ENCODE measurements at places on chromosomes 11 and 22.

DNA sequence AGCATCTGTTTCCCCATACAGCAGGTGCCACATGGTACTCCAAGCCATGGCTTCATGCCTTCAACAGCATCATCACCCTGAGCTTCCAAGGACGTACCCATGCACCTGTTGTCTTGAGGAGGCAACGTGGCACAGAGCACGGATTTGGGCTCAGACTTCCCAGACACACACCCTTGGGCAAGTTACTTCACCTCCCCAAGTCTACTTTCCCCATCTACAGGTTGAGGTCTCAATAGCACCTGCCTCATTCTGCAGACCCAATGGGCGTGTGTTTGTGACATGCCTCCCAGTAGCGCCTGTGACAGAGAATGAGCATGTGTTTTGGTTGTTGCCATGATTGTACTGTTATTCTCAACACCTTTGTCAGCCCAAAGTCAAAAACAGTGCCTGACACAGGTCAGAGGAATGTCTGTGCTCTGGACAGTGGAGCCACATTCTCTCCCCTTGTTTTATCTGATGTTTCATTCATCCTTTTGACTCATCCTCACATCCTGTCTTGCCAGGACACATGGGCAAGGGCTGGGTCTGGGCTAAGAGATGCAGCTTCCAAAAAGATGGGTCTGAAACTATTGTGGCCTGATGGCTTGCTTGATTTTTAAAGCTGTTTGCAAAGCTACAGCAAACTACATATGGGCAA, 53.4 kb upstream of the CCND1 start:
- no peak for DNase-seq

- no peak for DNase-seq
Observed at GRCh38 chr22:27157666-27158370, 500.4 kb downstream of the MIAT start.

DNA sequence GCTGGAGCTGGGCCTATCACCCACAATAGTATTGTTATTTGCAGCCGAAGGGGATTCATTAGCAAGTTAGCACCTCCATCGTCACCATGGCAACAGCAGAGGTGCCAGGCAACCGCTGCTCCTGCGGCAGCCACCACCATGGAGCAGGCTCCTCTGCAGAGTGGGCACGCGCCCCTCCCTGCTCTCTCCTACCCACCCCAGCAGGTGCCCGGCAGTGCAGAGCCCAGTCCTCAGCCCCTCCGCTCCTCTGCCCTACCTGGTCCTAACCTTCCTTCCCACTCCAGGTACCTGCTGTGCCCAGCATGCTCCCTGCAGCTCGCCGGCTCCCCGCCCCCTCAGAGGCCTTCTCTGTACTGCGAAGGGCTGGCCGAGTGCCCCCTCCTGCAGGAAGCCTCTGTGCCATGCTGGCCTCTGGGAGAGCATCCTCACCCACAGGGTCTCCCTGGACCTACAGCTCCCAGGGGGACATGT, 3.6 kb downstream of the DUSP8 start:
- peak; percentile 18 for DNase-seq

DNA sequence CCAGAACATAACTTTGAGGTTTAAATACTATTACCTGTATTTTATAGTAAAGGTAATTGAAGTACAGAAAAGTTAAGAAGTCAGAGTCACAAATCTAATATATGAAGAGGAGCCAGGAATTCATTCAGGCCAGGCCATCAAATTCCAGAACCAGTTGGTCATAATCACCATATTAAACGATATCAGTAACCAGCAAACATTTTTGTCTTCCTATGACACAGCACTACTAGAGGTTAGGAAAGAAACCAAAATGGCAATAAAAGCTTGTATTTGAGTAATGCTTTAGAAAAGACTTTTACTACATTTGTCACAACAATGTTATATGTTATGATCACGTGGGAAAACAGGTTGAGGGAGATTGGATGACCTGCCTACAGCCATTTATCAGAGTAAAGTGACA, 62.2 kb downstream of the DKK3 start:
- no peak for DNase-seq

DNA sequence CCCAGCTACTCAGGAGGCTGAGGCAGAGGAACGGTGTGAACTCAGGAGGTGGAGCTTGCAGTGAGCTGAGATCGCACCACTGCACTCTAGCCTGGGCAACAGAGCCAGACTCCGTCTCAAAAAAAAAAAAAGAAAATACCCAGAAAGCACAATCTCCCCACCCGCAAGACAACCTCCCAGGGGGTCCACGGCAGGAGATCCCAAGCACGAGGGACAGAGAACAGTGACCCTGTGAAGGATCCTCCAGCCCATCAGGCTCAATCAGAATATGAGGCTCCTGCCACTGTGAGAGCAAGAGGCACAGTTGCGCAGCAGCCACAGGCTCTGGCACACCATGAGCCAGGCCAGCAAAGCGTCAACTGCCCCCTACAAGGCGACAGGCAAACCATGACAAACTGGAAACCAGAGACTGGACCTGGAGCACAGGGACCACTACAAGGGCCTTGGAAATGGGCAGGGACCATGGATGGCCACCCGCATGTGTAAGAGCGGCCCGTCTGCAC, 164.8 kb upstream of the GRK3 start:
- no peak for DNase-seq

- DNase-seq: no peak
Observed at GRCh38 chr11:9347100-9347499, 32.7 kb upstream of the TMEM41B start.

GRCh38 chr11:129375751-129376657, at the start of gene BARX2:
Gene BARX2, plus strand, starts transcription at chr11:129375848. Its CDS starts 188 bp downstream, at chr11:129376036.
- DNase-seq: no peak

DNA sequence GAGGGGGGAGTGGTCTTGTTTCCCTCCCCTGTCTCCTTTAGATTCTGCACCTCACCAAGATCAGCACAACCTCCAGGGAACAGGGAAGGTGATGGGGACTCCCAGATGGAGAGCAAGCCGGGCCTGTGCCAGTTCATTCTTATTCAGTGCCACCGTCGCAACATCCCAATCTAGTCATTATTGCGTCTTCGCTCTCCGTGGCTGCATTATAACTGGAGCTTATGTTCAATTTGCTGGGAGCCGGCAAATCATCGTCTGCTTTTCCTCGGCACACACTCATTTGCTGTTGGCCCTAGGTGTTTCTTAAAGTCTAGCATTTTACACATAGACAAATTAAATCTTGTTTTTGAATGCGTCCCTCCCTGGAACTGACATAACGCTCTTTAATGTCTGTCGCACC, 1269.7 kb downstream of the BRD1 start:
- DNase-seq: no peak

GRCh38 chr11:14414470-14415461, 55.8 kb upstream of the RRAS2 start:
- no peak for DNase-seq

GRCh38 chr11:120858740-120859139, 165.2 kb upstream of the TBCEL start:
- DNase-seq: no peak

- DNase-seq: no peak
Observed at GRCh38 chr22:24003887-24004286, 1.4 kb downstream of the GSTT4 start.

DNA sequence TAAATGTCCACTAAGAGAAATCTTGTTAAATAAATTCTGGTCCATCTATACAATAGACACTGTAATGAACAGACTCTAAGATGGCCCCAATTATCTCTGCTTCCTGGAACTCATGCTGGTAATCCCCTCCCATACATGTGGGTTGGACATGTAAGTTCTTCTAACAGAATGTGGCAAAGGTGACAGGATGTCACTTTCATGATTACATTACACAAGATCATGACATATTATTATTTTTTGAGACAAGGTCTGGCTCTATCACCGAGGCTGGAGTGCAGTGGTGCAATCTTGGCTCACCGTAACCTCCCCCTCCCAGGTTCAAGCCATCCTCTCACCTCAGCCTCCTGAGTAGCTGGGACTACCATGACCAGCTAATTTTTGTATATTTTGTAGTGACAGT, 14.6 kb upstream of the NDUFC2 start:
- no peak for DNase-seq

- no peak for DNase-seq
Observed at GRCh38 chr11:93524173-93524536, 19.0 kb downstream of the SMCO4 start.

DNA sequence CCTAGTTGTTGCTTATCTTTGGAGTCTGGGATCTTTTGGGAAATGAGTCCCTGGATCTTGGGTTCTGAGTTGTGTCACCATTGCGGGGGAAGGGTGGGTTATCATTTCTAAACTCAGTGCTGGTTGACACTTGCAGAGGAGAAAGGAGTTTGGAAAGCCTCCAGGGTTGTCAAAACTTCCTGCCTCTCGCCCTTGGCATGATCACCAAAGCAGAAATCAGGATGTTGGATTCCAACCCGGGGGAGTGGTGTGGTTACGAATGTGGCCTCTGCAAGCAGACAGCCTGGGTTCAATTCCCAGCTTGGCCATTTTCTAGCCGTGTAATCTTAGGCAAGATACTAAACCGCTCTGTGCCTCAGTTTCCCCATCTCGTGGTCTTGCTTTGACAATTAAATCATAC, 24.3 kb downstream of the CD6 start:
- no peak for DNase-seq

- no peak for DNase-seq
Observed at GRCh38 chr22:24445481-24446259, 18.3 kb downstream of the ADORA2A start.

DNA sequence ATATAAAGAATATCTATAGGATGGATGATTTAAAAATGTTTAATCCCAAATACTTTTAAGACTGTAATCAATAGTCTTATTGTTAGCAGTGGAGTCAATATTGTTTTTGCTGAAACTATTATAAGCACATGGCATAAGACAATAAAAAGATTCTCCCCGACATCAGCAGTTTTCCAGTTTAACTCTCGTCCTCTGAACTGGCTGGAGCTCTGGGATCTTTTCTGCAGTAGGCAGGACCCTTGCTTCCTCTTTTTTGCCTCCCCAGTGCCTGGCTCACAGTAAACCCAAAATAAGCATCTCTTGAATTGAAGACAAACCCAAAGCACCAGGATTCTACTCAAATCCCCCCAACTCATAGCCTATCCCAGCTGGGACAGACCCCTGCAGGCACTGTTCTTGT, 32.9 kb downstream of the KCNJ1 start:
- no peak for DNase-seq

GRCh38 chr11:45816614-45817013, 11.7 kb downstream of the SLC35C1 start:
- DNase-seq: no peak

DNA sequence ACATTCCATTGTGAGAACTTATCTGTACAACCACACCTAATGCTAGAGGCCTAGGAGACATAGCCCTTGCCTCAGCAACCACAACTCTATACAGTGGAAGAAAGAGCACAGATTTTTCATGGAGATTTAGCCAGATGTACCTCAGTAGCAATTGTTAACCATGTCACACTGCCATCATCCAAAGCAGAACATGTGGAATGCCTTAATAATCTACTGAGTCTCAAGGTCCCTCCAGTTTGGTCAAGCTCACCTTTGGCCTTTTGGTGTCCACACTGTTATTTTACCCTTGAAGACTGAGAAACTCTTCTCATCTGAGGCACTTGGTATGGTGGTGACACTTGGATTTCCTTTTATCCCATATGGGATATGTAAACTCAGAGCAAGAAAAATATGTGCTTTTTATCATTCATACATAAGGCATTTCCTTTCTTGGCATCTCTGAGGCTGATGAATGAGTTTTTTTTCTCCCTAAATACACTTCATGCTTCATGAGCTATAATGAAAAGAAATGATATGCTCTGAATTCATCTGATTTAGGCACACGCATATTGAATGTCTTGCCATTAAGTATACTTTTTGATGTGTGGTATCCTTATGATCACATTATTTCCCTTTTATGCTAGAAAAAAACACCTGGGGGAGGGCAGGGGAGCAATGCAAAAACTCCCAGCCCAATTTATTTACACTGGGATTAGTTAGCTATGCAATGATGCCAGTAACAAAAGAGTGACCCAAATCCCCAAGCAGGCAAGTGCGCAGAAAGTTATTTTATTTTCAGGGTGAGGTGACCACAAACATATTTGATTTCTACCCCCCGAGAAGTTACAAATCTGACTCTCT, 63.3 kb upstream of the ME3 start:
- no peak for DNase-seq

Measured in OCI-LY7 (cell line).